ENCODE measurements at places on chromosomes 5 and 9.

DNA sequence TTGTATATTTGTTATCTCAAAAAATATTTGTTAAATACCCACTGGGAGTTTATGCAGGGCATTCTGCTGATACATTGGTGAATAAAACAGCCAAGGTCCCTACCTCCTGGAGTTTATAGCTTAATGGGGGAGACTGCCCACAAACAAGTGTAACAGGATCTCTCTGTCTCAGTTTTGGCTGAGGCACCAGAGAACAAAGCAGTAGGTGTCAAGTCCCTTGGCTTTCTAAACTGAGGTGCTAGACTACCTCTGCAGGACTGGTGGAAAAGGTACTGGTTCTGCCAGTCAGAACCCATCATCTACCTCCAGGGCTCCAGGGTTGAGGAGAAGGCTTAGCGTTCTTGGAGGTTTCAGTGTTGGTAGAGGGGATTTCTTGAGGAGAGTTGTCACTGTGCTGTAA is 188.4 kb upstream of the ELL2 start:
- DNase-seq, result no peak

GRCh38 chr9:133657120-133657661 is 21.0 kb downstream of the DBH start:
- DNase-seq, result no peak

GRCh38 chr9:97362777-97363545 is 48.9 kb upstream of the TDRD7 start:
- DNase-seq, result no peak

DNA sequence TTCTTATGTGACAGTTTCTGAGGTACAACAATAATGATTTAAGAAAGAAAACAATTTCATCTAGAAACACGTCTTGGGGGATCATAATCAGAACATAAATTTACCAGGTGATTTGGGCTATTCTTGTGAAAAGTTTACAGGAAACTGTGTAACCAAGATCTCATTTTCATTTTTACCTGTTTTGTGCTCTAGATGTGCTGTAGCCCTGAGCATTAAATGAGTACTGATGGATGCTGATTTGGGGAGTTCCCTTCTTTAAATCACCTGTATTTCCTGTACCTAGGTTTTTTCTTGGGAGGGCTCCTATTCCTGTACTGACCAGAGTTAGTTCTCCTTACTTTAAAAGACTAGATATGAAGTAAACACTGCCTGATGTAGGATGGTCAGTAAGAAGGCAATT is 12.7 kb downstream of the MATR3 start:
- no peak for DNase-seq
